ENCODE measurements at places on chromosomes 16 and 17.

DNA sequence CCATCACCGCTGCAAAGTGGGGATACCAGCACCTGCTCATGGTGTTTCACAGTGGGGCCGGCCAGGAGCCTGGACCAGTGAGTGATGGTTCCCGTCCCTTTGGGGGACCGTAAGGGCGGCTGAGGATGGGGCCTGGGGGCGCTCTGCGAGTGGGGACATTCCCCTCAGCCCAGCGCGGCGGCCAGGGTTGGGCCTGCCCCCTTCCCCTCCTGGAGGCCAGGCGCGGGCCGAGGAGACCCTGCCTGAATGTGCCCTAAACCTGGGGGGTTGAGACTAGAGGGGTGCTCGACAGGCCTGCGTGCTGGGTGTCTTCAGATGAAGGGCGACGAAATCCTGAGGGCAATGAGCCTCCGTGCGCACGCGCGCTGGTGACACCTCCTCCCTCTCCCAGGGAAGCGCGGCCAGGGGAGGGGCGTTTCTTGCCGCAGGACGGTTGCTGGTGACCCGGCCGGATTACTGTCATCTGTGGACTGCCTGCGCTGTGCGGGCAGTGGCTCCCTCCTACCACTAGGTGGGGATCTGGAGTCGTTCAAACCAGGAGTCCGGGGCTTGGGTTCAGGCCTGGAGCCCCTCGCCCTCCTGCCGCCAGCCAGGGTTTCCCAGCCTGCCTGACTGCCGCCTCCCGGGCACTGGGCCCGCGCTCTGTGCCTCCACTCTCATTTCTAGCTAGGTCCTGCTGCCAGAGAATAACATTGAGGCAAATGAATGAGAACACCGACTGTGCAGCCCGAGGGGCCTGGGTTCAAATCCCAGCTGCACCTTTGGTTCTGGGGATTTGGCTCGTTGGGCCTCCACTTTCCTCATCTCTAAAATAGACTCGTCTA is 17.1 kb downstream of the TBX2 start:
- peak; percentile 88 for DNase-seq

GRCh38 chr17:71935341-71935740 is 185.5 kb upstream of the SOX9 start:
- DNase-seq = no peak

DNA sequence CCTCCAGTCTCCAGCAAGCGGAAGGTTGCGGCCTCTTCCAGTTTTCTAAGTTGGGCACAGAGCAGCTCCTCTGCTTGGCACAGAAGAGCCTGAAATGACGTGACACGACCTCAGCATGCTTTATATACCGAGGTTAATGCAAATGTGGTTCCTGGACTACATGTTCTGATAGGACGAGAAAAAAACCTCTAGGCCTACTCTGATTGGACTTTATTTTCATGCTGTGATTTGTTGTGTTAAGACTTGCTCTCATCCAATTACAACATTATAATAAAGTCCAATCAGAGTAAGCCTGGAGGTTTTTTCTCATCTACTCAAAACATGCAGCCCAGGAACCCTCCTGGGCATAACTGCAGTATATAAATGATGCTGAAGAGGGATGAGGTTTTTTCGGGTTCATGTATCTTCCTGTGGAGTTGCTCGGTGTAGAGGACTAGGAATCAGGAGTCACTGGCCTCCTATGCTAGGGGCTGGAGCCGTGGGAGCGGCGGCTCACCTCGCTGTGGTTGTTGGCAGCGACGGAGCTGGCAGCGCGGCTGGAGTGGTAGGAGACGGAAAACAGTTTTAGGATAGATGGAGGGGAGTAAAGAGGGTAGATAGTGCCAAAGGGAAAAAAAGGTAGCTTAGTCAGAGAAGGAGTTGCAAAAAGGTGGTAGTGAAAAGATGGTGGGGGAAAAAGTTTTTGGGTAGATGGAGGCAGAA is 878.0 kb downstream of the KCNJ18 start:
- DNase-seq = no peak

DNA sequence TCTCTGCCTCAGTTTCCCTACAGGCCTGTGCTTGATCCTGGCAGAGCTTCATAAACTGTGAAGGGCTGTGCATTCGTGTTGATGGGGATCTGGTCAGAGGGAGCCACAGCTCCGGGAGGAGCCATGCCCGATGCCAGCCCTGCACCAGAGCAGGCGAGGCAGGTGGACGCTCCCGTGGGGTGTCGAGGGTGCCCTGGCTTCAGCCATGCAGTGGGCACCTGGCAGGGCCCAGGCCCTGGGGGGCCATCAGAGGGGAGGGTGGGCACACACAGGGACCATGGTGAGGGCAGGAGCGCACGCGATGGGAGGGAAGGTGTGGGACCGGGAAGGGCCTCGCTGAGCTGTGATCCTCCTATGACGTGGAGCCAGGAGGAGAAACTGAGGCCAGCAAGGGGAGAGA is 22.0 kb downstream of the ZFPM1 start:
- DNase-seq = no peak

DNA sequence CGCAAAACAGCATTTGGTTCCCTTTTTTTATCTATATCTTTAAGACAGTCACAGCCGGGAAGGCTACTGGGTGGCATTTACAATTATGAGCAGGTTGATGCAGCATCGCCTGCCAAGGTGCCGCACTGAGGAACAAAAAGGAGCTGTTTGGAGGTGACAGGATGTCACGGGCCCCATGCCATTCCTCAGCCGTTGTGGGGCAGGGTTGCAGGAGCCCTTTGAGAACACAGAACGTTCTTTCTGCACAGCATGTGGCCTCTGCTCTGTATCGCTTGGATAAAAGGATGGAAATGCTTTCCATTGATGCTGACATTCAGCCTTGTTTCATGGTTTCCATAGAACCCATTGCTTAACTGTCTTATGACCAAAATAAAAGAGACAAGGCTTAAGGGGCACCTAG is 141.9 kb upstream of the CDH5 start:
- no peak for DNase-seq

Data from lung microvascular endothelial cell (primary cell).